ENCODE measurements at places on chromosomes 2 and 18.

- no peak for DNase-seq
Measured at GRCh38 chr18:23189768-23190661, 54.7 kb downstream of the CABLES1 start.

- DNase-seq: peak; percentile 75
Measured at GRCh38 chr2:102664471-102664909, 45.1 kb downstream of the SLC9A2 start.

GRCh38 chr2:99576775-99577174 is 87.0 kb upstream of the REV1 start:
- DNase-seq: no peak

- peak; percentile 61 for DNase-seq
Measured at GRCh38 chr18:3305354-3305762, 43.4 kb downstream of the MYL12B start.

GRCh38 chr2:115165529-115166109 is 723.2 kb downstream of the DPP10 start:
- no peak for DNase-seq
